Ovary (tissue), 10 donors: ENCODE measurements at places on chromosomes 5 and 9. TPM values are rescaled to one million over a fixed set of nuclear protein-coding genes. Genes with fewer than 3 reads are reported as not detected.

The SPINK9 gene
- polyA plus RNA-seq, result not detected

The ABO gene
- 18.5 TPM for polyA plus RNA-seq

The CCL28 gene
- polyA plus RNA-seq, result 0.59 TPM

The PCDHA9 gene
- 0.05 TPM for polyA plus RNA-seq

The CCL27 gene
- 0.21 TPM for polyA plus RNA-seq

The ANKRD31 gene
- 0.28 TPM for polyA plus RNA-seq

The PCDHGB3 gene
- 1.1 TPM for polyA plus RNA-seq

The PRDM9 gene
- polyA plus RNA-seq, result not detected

The SH2D3C gene
- 9.2 TPM for polyA plus RNA-seq

The PROB1 gene
- 0.65 TPM for polyA plus RNA-seq
